ENCODE measurements at places on chromosomes 7 and 10.

DNA sequence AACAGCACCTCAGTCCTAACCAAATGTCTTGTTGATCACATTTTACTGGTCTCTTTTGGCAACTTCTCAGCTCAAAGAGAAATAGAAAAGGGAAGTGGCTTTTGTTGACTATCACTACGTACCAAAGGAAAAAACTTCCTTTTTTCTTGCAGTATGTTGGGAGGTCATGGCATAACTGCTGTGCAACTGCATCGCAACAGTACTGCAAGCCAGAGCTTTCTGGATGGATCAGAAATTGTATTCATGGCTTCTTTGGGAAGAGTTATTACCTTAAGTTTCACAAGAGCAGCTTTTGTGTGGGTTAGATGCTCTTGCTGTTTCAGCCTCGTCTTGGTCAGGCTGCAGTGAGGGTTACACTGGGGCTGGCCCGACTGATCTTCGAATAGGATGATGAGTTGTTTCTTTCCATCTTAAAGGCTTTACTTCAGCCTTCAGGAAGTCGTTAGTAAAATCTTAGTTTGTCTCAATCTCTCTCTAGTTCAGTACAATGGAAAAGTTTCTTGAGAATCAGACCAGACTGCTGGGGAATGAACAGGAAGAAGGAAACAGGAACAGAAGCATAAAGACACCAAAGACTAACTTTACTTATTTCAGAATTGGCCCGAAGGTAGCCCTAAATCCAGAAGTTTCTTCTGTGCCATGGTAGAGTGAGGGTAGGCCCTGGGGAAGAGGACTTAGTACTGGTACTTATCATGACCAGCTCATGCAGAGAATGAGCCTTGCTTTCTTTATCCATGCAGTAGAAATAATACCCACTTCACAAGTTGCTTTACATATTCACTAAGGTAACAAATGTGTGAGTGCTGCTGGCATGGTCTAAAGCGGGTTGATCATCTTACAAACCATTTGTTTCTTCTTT lies 153.6 kb downstream of the CELF2 start:
- no peak for DNase-seq

- DNase-seq = no peak
Observed at GRCh38 chr7:12694817-12695216, 7.4 kb downstream of the ARL4A start.

DNA sequence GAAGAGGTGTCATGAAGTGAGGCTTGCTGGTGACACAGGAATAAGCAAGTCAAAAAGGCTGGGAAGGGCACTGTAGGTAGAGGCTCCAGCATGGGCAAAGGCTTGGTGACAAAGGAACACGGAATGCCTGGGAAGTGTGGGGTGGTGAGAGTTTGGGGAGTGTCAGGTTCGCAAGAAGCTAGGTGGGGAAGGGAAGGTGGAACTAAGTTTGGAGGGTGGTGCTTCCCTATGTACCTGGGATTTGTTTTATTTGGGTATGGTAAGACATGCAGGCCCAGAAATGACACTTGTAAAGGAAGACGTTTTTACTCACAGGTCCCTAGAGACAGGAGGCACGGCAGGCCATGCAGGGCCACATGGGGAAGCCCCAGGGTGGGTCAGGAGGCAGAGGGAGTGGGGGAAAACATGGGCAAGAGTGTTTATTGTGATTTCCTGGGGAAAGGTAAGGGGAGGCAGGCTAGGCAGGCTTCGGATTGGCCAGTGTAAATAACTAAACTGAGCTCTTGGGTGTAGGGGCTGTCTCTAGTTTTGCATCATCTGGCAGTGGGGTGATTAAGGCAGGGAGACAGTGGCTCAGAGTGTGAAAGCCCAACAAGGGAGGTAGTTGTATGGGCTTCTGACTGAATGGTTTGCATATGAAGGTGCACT lies 52.1 kb downstream of the SH2D4B start:
- DNase-seq = no peak

DNA sequence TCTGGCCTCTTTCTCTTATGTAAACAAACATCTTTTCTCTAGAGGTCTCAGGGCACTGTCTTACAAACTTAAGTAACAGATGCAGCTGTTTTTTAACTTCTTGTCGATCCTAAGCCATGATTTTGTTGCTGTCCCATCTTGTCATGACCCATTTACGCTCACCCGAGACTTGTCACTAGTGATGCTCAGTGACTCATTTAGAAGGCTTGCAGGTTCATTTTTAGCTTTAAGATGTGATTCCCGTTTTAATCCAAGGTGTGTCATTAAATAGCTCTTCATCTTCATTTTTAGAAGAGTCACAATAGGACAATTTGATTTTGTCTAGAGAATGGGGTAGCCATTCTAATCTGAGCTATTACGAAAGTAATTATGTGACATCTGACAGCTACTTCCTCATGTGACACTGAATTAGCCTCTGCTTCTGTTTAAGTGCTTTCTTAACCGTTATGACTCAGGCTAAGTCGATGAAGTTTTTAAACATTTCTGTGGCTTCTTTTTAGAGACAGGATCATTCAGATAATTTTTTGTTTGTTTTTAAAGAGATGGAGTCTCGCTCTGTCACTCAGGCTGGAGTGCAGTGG lies 42.7 kb downstream of the SPDYE5 start:
- no peak for DNase-seq

- no peak for DNase-seq
Observed at GRCh38 chr10:31914370-31914769, 14.3 kb downstream of the ARHGAP12 start.

DNA sequence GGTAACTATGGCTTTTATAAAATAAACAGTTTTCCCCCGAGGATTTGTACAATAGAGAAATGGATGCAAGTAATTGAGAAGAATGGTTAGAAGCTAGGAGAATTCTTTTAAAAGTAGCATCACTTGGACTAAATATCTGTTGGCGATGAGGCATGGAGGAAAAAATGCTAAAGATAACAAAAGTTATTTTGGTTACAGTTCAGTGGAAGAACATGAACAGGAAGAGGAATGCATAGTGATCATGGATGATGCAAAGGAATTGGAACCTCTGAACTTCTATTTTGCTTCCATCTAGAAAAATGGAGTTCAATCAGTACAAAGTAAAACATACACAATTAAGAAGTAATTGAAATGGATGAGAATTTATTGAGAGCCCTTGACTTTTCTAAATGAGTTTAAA lies 32.9 kb downstream of the ENTPD1 start:
- DNase-seq = no peak

GRCh38 chr7:13731643-13732042 lies 257.8 kb downstream of the ETV1 start:
- DNase-seq = no peak

DNA sequence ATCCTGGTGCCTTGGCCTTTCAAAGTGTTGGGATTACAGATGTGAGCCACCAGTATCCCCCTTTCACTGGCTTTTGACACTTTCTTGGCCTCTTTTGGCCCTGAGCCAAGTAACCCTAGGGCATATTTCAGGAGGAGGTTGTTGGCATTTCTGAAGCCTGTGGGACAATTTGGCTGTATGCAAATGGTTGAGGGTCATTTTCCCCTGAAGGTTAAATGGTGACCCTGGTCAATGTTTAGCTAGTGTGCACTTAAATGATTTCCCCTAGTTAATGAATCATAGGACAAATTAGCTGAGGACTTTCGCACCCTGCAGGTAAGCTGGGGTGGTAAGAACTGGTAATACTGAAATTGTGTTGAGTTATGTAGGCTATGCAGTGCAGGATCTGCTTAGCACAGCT lies 660.5 kb downstream of the LRMDA start:
- DNase-seq = no peak

GRCh38 chr7:48033922-48034321 lies 1.4 kb upstream of the C7orf57 start:
- DNase-seq = no peak

DNA sequence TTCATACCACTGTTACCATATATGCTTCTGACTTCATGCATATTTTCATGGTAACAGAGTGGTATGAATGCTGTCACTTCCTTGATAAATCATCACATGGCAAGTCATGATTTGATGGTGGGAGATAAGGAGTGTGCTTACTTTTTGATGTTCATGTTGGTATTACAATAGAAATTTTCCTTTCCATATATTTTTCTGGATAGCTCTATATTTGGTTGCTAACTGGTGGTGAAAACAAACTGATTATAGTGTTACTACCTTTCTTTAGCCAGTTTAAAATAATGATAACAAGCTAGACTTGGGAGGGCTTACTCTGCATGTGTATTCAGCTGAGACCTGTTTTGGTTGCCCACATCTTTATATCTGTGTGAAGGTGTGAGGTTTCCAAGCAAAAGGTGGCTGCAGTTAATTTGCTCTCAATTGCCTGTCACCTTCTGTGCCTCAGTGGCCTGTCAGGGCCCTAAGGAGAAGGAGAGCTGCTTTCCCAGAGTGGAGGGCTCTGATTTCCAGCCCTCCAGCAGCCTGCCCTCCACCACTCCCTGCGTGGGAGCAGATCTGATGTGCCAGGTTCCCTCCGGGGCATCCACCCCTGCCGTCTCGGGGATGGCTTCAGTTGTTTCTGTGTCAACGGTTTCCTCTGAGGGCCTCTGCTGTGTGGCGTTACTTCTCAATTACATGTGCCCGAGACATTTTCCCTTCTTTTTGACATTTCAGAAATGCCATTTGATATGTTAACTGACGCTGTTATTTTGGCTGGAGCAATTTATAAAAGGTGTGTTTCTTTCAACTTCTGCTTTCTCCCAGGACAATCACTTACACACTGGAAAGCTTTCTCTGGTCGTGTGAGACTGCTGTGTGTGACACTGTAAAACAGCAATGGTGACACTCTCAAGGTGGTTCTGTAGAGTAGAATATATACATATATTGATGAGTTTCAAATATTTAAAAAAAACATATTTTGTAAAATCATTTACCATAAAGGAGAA lies 107.7 kb upstream of the KLF6 start:
- no peak for DNase-seq

GRCh38 chr7:17131983-17132655 lies 166.3 kb upstream of the AHR start:
- no peak for DNase-seq

GRCh38 chr7:100426516-100426915 lies 2.0 kb downstream of the ZCWPW1 start:
- DNase-seq = no peak

DNA sequence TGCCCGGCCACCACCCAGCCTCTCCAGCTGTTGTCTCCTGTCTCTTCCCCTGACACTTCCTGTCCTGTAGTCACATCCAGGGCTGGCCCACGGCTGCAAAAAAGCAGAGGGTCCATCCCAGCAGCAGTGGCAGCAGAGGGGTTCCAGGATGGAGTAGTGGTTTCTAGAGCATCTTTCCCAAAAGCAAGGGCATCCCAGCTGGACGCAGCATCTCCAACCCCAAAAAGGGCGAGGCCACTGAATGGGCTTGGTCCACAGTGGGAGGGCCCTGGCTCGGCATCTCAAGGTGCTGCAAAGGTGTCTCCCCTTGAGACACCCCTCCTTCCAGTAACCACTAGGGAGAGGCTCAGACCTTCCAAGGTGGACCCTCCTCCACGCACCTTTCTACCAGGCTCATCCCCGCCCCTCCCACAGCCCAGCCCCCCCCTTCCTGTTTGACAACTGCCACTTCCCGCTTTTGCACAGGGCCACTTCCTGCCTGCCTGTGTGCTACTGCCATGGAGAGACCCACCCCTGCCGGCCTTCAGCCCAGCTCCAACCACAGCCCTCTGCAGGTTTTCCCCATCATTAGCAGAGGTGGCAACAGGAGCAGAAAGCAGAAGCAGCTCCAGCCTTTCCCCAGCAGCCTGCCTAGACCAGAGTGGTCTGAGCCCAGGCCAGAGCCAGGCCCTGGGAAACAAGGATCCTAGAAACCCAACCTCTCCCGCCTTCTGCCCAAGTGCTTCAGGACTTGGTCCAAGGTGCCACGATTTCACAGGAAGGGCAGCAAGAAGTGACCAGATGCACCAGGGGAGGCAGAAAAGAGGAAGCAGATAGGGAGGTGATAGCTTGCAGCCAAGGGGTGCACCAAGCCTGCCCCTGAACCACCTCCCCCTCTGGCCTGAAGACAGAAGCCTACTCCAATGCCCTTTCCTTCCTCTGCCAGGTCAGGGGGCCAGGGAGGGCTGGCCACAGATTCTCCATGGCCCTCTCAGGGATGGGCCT lies 8.6 kb downstream of the CAMK2G start:
- DNase-seq = no peak
